A549 treated with GW870086 at 1 μM for 4 hours (cell line): ENCODE measurements at places on chromosomes 11 and 22. TPM values are rescaled to one million over a fixed set of nuclear protein-coding genes. Genes with fewer than 3 reads are reported as not detected.

NPAS4 gene
- total RNA-seq = not detected in 5 replicates

POU2AF2 gene
- total RNA-seq = not detected in 5 replicates

SLC22A24 gene
- total RNA-seq = not detected in 5 replicates

IRF7 gene
- total RNA-seq = 5.8 to 8.1 TPM (median 5.9 TPM) in 5 replicates

CTSW gene
- total RNA-seq = 0.09 to 0.10 TPM in 2 of 5 replicates, not detected in the others
